NCI-H1417 (cell line): ENCODE measurements at places on chromosomes 12 and 14.
A peak's percentile ranks its signal among the peaks of the same experiment; 100 is the strongest.

GRCh38 chr12:93426412-93426805 is 15.3 kb downstream of the UBE2N start:
- DNase-seq = no peak

GRCh38 chr12:95126076-95126475 is 52.7 kb upstream of the NR2C1 start:
- DNase-seq = no peak

DNA sequence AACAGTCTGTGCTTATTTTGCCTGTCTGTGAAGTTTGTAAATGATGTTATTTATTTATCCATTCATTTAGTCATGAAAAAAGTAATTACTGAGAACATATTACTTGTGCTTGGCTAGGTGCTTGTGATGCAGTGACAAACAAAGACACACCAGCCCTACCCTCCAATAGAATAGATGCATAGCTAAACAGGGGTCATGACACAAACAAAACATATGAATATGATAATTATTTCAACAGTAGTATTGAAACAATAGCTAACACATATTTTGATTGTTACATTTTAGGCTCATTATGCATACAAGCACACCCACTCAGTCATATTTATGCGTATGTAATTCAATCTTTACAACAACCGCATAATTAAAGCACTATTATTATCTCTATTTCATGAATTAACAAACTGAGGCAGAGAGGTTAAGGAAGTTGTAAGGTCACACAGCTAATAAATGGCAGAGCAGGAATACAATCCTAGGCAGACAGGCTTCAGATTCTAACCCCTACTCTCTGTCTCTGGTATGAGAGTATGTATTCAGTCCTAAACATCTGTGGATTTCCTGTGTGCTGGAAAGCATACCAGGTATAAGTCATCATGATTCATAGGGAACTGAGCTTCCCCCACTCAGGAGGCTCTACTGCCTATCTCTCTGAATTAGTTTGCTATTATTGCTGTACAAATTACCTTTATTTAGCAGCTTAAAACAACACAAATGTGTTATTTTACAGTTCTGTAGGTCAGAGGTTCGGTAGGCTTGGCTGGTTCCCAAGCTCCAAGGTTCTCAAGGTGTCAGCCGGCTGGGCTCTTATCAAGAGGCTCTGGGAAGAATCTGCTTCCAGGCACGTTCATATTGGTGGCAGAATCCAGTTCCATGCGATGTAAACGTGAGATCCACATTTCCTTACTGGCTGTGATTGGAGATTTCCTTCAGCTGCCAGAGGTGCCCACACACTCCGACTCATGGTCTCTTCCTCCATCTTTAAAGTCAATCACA is 509.4 kb downstream of the GALC start:
- no peak for DNase-seq

GRCh38 chr12:119681728-119682638 is 14.1 kb downstream of the PRKAB1 start:
- no peak for DNase-seq

- DNase-seq = no peak
These were observed 339.8 kb downstream of the PCNX1 start for GRCh38 chr14:71247106-71247505.

DNA sequence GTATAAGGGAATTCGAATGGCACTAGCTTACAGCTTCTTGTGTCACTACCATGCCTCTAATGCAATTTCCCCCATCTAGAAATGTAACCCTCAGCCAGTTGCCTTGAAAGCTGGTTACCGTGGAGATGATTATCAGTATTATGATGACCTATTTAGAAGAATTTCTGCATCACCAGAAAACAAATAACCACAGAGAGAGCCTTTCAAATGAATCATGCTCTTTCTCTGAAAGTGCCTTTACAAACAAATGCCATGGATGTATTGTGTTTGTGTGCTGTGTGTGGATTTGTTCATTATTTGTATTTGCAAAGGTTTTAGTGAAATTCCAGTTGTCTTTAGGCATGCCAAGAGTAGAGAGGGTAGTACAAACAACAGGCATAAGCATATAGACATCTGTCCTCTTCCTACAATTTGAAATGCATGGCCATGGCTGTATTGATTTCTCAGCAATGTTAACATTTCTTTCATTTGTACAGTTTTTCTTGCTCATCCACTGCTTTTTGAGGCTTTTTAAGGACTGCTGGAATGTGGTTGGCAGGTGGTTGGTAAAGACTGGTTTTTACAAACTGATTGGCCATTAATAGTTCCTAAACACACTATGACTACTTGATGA is 266.5 kb downstream of the PAWR start:
- DNase-seq = no peak

DNA sequence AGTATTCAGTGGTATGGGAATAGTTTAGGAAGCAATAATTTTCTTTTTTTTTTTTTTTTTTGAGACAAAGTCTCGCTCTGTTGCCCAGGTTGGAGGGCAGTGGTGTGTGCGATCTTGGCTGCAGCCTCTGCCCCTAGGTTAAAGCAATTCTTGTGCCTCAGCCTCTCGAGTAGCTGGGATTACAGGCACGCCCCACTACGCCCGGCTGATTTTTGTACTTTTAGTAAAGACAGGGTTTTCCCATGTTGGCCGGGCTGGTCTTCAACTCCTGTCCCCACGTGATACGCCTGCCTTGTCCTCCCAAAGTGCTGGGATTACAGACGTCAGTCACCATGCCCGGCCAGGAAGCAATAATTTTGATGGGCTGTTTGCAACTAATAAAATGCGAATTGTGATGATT is 62.1 kb downstream of the ATG14 start:
- no peak for DNase-seq

GRCh38 chr14:62066304-62066703 is 304.1 kb downstream of the SNAPC1 start:
- no peak for DNase-seq

- DNase-seq = no peak
These were observed 46.4 kb downstream of the CRADD start for GRCh38 chr12:93723568-93723930.

DNA sequence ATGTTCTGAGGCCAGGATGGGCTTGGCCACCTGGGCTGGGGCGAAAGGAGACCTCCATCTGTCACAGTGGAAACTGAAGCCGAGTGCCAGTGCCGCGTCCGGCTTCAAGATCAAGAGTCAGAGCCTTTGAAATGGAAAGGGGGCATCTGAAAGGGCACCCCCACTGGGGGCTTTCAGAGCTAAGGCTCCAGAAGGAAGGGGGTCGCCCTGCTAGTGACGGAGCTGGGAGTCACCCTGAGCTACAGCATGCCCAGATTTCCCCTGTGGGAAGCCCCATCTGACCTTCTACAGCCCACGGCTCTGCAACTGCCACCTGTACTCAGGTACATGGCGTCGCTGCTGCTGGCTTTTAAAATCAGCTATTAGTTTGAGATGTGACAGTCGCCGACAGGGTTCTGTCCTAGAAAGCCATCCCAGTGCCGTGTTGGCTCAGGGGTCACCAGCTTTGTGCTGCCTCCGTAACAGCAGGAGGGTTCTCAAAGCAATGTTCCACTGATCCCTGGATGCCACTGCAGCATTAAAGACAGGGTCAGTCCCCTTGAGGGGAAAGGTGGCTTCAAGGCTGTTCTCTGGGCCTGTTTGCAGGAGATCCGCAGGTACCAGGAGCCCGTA is 31.5 kb downstream of the CCNK start:
- no peak for DNase-seq

GRCh38 chr12:124494751-124495129 is 72.7 kb downstream of the NCOR2 start:
- DNase-seq = no peak

DNA sequence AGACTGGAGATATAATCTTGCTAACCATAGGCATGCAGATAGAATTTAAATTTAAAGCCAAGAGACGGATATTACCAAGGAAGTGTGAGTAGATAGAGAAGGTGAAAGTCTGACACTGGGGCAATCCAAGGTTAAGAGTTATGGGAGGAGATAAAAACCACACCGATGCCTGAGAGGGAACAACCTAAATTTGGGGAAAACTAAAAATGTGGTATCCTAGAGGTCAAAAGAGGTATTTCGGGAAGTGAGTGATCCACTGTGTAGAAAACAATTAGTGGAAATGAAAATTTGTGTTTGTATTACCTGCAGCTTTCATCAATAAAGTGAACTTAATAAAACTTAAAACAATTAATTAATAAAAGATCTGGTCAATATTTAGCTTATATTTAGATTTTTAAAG is 269.0 kb upstream of the RPL10L start:
- DNase-seq = no peak

DNA sequence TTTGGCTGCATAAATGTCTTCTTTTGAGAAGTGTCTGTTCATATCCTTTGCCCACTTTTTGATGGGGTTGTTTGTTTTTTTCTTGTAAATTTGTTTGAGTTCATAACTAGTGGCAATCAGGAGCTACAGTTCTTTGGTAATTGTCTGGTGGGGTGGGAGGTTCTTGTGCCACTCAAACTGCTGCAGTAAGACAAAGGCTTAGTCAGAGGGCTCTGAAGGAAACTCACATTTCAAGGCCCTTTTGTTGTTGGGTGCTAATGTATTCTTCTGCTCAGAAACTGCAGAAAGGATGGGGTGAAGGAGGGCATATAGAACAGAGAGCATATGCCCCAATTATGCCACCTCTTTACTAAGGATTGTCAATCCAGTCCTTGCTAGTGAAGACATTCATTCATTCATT is 21.9 kb downstream of the MYRFL start:
- DNase-seq = no peak

GRCh38 chr14:105986894-105987284 is 460.5 kb downstream of the TMEM121 start:
- no peak for DNase-seq

GRCh38 chr14:67493092-67493717 is 4.7 kb upstream of the TMEM229B start:
- DNase-seq = no peak

GRCh38 chr14:50600849-50601248 is 40.9 kb downstream of the ATL1 start:
- DNase-seq = no peak

DNA sequence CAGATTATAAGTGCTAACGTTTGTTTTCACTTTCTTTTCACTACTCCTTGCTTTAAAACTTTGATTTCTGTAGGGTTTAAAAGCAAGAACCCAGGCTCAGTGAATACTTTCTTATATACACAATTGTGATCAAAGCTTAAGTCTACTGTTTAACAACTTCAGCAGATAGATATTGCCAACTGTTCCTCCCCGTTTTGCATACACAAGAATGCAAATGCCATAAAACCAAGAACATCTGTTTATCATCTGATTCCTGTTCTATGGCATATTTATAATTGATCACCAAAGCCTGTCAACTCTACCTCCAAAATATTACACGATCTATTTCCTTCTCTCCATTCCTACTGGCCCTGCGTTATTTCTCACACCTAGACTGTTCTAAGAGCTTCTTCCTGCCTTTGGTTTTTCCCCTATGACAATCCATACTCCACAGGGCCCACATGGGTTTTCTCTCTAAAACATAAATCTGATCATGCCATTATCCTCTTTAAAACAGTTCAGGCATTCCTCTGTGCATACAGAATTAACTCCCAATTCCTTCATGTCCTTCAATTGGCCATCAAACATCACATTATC is 15.9 kb downstream of the MED13L start:
- DNase-seq = no peak

GRCh38 chr14:85214471-85214870 is 315.5 kb upstream of the FLRT2 start:
- no peak for DNase-seq

- no peak for DNase-seq
These were observed 71.3 kb downstream of the PRIMA1 start for GRCh38 chr14:93716746-93717667.

GRCh38 chr14:50920482-50921230 is 23.6 kb downstream of the PYGL start:
- DNase-seq = no peak

GRCh38 chr14:88289234-88289633 is 33.8 kb downstream of the KCNK10 start:
- DNase-seq = no peak

GRCh38 chr12:29783773-29784666 is at the start of gene TMTC1:
Gene TMTC1 (minus strand): TSS chr12:29783942. CDS start chr12:29783751, 191 bp downstream.
- peak; percentile 64 for DNase-seq

GRCh38 chr12:104852896-104853295 is 105.2 kb downstream of the SLC41A2 start:
- no peak for DNase-seq

- DNase-seq = peak; percentile 97
These were observed at the start of gene C12orf42 for GRCh38 chr12:103495469-103496456. Gene C12orf42 (minus strand): TSS chr12:103495968. CDS start chr12:103478426, 17,542 bp downstream.

DNA sequence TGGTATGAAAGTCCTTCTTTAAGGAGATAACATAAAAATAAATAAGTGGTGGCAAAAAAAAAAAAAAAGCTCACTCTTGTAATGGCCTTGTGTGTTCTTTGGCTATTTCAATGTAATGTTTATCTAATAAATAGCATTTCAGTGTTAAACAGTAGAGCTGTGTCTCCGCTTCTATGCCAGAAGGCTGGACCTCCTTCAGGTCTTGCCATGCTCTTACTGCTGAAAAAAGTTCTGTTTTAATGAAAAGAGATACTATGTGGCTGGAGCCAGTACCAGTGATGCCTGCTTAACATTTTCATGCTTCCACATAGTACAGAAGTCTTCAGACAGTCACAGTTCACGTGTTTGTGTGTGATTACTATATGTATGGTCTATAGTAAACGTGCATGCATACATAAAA is 74.1 kb upstream of the PRICKLE1 start:
- no peak for DNase-seq

GRCh38 chr12:124593851-124594401 is 26.5 kb upstream of the NCOR2 start:
- DNase-seq = no peak

- DNase-seq = no peak
These were observed 50.1 kb downstream of the CCDC88C start for GRCh38 chr14:91367173-91368171.

GRCh38 chr12:131457331-131458047 is 253.4 kb upstream of the SFSWAP start:
- no peak for DNase-seq

DNA sequence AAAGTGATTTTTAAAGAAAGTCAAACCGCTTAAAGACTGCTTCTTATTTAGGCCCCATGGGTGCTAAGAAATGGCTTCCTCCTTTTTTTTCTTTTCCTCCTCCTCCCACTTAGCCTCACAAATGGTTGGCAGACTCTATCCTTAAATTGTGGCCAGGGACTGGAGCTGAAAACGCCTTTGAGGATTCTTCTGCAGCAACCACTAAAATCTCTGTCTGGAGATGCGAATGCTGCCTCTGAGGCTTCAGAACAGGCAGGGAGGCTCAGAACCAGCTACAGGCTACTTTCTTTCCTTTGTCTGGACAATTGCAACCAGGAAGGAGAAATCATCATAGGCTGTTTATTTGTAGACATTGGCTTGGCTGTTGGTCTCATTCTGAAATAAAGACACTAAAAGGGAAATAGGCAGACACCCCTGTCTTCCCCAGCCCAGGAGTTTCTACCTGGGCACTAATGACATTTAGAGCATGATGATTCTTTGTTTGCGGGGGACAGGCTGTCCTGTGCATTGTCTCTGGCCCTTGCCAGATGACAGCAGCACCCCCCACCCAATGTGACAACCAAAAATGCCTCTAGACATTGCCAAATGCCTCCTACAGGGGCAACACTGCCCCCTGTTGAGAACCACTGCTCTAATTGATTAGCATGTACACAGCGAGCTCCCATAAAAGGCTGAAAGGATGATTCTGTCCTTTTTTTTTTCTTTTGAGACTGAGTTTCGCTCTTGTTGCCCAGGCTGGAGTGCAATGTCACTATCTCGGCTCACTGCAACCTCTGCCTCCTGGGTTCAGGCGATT is 50.3 kb downstream of the MAP1LC3B2 start:
- no peak for DNase-seq
